ENCODE measurements at places on chromosomes 11 and 22.

GRCh38 chr11:17905477-17905876 lies 107.4 kb downstream of the SERGEF start:
- DNase-seq = no peak

GRCh38 chr11:104118105-104118744 lies 45.7 kb downstream of the PDGFD start:
- DNase-seq = no peak

GRCh38 chr11:94583213-94583865 lies 16.2 kb downstream of the PIWIL4 start:
- DNase-seq = no peak

DNA sequence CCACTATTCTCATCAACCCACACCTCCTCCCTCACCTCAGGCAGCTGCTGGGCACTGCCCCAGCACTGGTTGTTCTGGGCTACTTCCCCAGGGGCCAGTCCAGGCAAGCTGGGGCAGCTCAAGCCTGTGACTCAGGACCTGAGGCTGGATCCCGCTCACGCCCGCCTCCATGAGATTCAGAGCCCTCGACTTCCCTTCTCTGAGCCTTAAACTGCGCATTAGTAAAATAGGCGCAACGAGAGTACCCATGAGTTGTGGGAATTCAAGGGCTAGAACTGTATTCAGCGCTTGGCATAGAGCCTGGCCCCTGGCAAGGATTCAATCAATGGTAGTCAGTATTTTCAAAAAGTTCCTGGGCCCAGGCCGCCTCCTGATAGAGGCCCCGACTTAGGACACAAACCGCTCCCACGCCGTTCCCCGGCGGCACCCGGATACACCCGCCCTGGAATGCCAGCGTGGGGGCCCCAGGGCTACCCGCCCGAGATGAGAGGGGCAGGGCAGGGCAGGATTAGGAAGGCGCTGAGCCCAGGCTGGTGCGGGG lies 723 bp upstream of the CD82 start:
- peak; percentile 65 for DNase-seq

- DNase-seq = no peak
Observed at GRCh38 chr22:39243439-39244135, 1.2 kb downstream of the PDGFB start.

DNA sequence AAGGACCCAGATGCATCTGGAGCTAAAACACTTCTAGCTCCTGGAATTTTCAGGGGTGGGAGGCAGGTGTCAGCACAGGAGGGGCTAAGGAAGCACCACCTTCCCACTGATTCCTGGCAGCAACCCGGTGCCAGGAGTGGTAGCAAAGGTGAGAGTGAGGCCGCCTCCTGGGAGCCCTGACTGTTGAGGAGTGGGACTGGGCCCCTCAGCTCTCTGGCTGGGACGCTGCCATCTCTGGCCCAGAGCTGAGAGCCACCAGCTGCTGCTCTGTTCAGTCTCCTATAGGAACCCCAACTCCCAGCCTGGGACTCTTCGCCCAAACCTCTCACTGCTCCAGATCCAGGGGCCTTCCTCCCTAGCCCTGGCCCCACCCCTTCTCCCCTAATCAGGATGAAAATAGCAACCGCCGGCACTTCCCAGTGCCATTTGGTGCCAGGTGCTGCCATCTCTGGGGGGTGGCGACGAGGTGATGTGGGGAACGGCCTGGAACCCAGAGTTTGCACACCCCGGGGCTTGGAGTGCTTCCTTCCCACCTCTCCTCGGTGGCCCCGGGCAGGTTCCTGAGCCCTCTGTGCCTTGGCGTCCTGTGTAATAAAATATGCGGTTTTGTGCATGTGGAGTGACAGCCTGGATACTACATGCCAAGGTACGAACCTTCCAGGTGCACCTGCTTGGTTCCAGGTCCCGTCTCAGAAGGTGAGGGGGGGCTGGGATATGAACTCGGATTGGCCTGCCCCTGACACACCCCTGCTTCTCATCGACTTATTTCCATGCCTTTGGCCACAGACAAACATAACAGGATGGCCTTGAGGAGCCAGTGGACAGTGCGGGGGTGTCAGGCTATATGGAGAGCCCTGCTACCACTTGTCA lies 35.7 kb upstream of the CELSR1 start:
- DNase-seq = no peak

DNA sequence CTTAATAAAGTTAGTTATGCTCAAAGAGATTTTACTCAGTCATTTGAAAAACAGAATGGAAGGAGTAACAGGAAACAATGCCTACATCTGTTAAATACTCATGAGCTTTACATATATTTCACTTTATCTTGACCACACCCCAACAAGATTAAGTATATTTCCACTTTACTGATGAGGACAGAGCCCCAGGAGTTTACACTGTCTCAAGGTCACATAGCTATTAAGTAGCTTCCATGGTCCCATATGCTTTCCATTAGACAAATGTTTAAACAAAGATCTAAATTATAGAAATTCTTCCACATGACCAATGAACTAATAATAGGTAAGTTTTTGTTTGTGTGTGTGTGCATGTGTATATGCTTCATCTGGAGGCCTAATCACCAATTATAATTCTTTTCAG lies 30.2 kb downstream of the MRTFA start:
- no peak for DNase-seq

GRCh38 chr22:30132290-30132996 lies 52.2 kb downstream of the HORMAD2 start:
- no peak for DNase-seq

DNA sequence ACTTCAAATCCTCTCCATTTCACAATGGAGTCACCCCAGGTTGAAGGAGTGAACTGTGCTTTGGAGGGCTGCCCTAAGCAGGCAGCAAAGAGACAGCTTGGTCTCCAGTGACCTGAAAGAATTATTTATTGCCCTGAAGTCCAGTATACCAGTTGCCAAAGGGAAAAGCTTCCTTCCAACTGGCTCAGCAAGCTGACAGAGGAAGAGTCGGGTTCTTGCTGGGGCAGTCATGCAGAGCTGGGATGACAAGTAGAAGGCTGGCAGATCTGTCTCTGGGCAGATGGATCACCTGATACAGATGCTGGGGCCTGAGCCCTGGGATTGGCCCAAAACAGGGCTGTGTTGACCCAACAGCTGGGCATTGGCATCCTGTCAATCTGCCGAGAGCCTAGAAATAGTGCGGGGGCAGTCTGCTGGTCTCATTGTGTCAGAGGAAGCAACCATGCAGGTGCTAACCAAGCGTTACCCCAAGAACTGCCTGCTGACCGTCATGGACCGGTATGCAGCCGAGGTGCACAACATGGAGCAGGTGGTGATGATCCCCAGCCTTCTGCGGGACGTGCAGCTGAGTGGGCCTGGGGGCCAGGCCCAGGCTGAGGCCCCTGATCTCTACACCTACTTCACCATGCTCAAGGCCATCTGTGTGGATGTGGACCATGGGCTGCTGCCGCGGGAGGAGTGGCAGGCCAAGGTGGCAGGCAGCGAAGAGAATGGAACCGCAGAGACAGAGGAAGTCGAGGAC lies at the start of gene THRSP:
Gene THRSP, plus strand, starts transcription at position 422 of the 742 bp plus-strand sequence. Its CDS starts 21 bp downstream, at position 443.
- no peak for DNase-seq

GRCh38 chr11:93288079-93288478 lies 42.5 kb upstream of the DEUP1 start:
- DNase-seq = no peak

- no peak for DNase-seq
Observed at GRCh38 chr11:34830648-34831047, 85.5 kb downstream of the APIP start.

DNA sequence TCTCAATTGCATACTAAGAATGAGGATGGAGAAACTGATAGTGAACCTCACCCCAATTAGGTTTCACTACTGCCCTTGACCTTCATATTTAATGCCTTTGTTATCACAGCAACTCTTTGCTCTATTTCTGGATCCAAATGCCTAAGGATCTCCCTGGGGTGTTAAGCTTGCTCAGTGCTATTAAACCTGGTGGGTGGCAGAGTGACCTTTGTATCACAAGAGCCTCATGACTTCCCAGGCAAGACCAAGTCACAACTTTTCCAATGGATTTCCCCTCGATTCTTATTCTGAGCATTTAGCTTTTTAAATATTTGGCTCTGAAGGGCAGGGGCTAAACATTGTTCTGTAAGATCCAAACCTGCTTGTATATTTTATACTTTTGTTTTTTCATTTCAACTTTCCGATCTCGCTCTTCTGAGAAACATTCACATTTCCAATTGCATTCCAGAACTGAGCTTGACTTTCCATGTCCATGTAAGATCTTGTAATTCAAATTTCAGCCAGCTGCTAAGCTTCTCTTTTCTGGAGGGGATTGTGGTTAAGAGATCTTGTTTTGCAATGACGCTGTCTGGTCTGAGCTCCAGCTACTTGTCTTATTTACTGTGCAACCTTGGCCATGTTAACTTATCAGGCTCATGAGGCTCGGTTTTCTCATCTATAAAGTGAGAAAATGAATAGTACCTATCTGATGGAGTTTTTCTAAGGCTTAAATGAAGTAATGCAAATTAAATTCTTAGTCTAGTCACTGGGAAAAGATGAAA lies 6.4 kb upstream of the EHF start:
- DNase-seq = no peak

- DNase-seq = no peak
Observed at GRCh38 chr11:38448284-38448683, 1850.2 kb upstream of the RAG2 start.

GRCh38 chr11:72722050-72722748 lies 30.0 kb downstream of the ARAP1 start:
- peak; percentile 90 for DNase-seq

DNA sequence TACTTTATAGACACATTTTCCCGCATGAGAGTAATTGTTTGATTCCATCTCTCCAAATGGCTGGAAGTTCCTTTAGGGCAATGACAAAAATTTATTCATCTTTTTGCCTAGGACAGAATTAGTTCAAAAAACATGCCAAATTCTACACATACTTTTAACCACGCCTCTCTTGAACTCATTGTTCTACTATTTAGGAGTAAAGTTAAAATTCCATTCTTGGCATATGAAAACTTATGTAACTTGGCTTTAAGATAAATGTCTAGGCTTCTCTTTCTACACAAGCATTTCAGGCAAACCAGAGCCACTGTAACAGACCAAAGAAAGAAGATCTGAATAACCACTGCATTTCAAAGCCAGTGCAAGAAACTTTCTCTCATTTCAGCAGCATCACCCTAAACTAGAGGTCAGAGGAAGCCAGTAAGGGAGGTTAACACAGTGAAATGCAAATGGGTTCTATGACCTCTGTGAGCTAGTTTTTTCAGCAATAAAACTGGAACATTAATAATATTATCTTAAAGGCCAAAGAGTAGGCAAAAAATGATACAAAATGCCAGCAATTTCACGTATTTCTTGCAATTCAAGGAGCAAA lies 73.0 kb downstream of the RSF1 start:
- DNase-seq = no peak

- no peak for DNase-seq
Observed at GRCh38 chr22:27764722-27765236, 36.8 kb downstream of the MN1 start.

GRCh38 chr11:61930933-61931332 lies 13.6 kb upstream of the RAB3IL1 start:
- DNase-seq = no peak

DNA sequence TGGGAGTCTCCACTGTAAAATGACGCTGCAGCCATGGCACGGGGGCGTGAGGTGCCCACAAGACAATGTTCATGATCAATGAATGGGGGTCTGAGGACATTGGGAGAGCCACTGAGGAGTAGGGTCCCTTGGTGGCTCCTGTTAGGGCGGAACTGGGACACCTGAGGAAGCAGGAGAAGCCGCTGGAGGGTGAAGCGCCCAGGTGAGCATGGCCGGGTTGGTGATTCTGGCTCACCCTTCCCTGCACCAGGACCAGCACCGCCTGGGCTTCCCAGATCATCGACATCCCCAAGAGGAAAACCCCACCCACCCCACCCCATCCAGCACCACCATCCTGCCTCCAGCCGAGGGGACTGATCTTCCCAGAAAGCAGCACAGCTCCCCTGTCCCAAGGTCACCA lies 30.6 kb downstream of the SHANK2 start:
- DNase-seq = no peak

- no peak for DNase-seq
Observed at GRCh38 chr11:69554849-69555248, 73.4 kb downstream of the LINC01488 start.

DNA sequence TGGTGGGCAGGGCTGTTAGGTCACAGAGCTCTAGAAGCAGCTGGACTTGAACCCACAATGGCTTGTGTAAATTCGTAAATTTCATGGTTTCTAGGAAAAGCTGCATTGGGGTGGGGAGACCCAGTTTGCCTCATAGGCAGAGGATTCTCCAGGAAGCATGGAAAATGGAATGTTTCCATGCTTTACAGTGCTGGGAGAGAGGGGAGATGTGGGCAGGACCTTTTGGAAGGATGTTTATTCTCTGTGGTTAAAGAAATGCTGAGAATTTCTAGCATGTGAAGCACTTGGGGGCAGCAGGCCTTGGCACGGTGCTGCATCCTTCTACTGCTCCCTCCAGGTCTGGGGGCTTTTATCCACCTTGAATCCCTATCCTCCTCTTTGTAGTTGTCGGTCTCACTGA lies 46.3 kb downstream of the TRAF6 start:
- DNase-seq = no peak

GRCh38 chr11:2800655-2801531 lies 84.7 kb downstream of the CDKN1C start:
- no peak for DNase-seq

GRCh38 chr11:28231475-28231874 lies 123.3 kb downstream of the METTL15 start:
- no peak for DNase-seq

DNA sequence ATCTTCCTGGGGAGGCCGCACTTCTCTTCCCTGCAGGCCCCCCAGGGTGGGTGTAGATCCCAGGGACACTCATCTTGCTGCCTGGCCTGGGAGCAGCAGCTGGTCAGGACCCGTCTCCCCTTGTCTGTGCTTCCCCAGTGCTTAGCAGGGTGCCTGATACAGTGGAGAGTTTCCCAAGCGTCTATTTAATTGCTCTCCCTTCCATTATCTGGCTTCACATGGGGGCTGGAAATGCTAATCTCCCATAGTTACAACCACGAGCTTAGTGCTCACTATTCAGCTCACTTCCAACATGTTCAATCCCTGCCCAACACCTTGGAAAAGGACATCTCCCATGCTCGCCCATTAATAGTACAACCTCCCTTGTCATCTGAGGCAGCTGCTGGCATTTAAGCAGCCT lies 100.5 kb downstream of the DSCAML1 start:
- DNase-seq = no peak

GRCh38 chr11:1308743-1309497 lies 512 bp downstream of the TOLLIP start:
- no peak for DNase-seq

GRCh38 chr11:75204685-75205563 lies 35.6 kb upstream of the TPBGL start:
- DNase-seq = peak; percentile 85

GRCh38 chr11:4809246-4809645 lies 5.1 kb upstream of the OR52R1 start:
- DNase-seq = no peak

DNA sequence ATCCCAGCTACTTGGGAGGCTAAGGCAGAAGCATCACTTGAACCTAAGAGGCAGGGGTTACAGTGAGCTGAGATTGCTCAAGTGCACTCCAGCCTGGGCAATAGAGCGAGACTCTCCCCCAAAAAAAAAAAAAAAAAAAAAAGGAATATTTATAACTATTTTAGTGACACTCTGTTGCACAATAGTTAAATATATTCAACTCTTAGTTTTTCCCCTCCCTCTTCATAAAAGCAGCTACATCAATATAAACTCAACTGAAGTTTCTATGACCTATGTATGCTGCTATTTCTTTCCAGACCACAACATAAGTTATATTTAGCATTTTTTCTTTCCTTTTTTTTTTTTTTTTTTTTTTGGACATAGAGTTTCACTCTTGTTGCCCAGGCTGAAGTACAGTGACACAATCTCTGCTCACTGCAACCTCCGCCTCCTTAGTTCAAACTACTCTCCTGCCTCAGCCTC lies 19.2 kb downstream of the CELF1 start:
- no peak for DNase-seq

GRCh38 chr22:44071781-44072326 lies 47.8 kb downstream of the PARVB start:
- no peak for DNase-seq
